ENCODE measurements at places on chromosomes 5 and 9. TPM values are rescaled to one million over a fixed set of nuclear protein-coding genes. Genes with fewer than 3 reads are reported as not detected.

The AIF1L gene
- 1.7 TPM for total RNA-seq

The CNTFR gene
- 0.24 TPM for total RNA-seq

The NIPAL4 gene
- 16.4 TPM for total RNA-seq

The C5orf52 gene
- total RNA-seq = not detected

The GBA2 gene
- total RNA-seq = 27.0 TPM

The CLK4 gene
- total RNA-seq = 7.1 TPM

The NSUN2 gene
- total RNA-seq = 97.2 TPM

The PCDHA2 gene
- total RNA-seq = not detected

The LHX2 gene
- total RNA-seq = 3.9 TPM

The WDR38 gene
- total RNA-seq = not detected

The TAF11L8 gene
- total RNA-seq = not detected

The FOXD4 gene
- total RNA-seq = 0.44 TPM

The LCP2 gene
- not detected for total RNA-seq

The PCDHGA3 gene
- total RNA-seq = not detected

The TRIO gene
- 95.4 TPM for total RNA-seq

The KLF4 gene
- 25.3 TPM for total RNA-seq

The TIMD4 gene
- 0.98 TPM for total RNA-seq

The SLC6A18 gene
- total RNA-seq = not detected

The NCS1 gene
- total RNA-seq = 50.2 TPM

The LCN9 gene
- not detected for total RNA-seq

The GRXCR2 gene
- total RNA-seq = not detected

The NEUROG1 gene
- total RNA-seq = not detected

The ITGA2 gene
- total RNA-seq = 17.6 TPM

The PCDHB11 gene
- 0.11 TPM for total RNA-seq

The SHROOM1 gene
- 8.3 TPM for total RNA-seq

The OR13C4 gene
- not detected for total RNA-seq

The SHOC1 gene
- not detected for total RNA-seq

The PLPP7 gene
- total RNA-seq = not detected

The LHX3 gene
- total RNA-seq = 0.13 TPM

The HSD17B3 gene
- total RNA-seq = not detected

The TRMT10B gene
- 5.8 TPM for total RNA-seq

The SPATA24 gene
- 7.3 TPM for total RNA-seq

The PCDH12 gene
- total RNA-seq = not detected

The FREM1 gene
- not detected for total RNA-seq

The GFI1B gene
- not detected for total RNA-seq

The IFNA21 gene
- not detected for total RNA-seq

The FBP2 gene
- not detected for total RNA-seq

The PCDHB7 gene
- not detected for total RNA-seq

The THBS4 gene
- total RNA-seq = not detected

The LRRC8A gene
- 97.6 TPM for total RNA-seq

The TTLL11 gene
- total RNA-seq = 3.9 TPM

The FAM221B gene
- not detected for total RNA-seq

The SPAAR gene
- total RNA-seq = not detected

The SPATA31C1 gene
- total RNA-seq = not detected

The CDH9 gene
- not detected for total RNA-seq

The DIPK1B gene
- 9.4 TPM for total RNA-seq

The PCSK1 gene
- 0.29 TPM for total RNA-seq

The BICD2 gene
- 36.8 TPM for total RNA-seq

The FLT4 gene
- 5.3 TPM for total RNA-seq

The ANGPTL2 gene
- not detected for total RNA-seq

The ABO gene
- total RNA-seq = not detected

The OBP2B gene
- total RNA-seq = not detected

The COL5A1 gene
- 48.7 TPM for total RNA-seq

The SHISAL2B gene
- total RNA-seq = not detected

The CARD9 gene
- total RNA-seq = 1.5 TPM

The HOMER1 gene
- 4.0 TPM for total RNA-seq

Measured in A549 treated with GW870086 at 1 μM for 4 hours (cell line).